ENCODE measurements at places on chromosomes 3 and 15. TPM values are rescaled to one million over a fixed set of nuclear protein-coding genes. Genes with fewer than 3 reads are reported as not detected.

DNA sequence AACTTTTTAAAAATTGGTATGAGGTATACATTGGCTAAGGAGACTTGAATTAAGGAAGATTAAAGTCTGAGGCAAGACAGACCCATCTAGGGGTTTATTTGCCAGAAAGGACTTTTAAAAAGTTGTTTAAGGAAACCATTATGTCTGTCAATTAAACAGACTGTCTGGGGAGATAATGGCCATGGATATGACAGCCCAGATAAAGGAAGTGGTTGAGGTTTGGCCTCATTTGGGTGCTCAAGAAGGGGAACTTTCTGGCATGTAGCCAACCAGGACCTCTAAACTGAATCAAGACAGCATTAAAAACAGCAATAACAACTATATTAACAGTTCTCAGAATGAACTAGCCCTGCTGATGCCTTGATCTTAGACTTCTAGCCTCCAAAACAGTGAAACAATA is 9.9 kb upstream of the CD200R1L start:
- peak; percentile 10 for DNase-seq

The HDDC3 gene
- 10.1 TPM for polyA plus RNA-seq

The ATP10A gene
- polyA plus RNA-seq, result 3.2 TPM

The ITIH4 gene
- polyA plus RNA-seq, result 22.5 TPM

The IL17RB gene
- polyA plus RNA-seq, result 2.9 TPM
